ENCODE measurements at places on chromosomes 7 and 10. TPM values are rescaled to one million over a fixed set of nuclear protein-coding genes. Genes with fewer than 3 reads are reported as not detected.
A peak's percentile ranks its signal among the peaks of the same experiment; 100 is the strongest.

- DNase-seq, result no peak
Measured at GRCh38 chr7:12623885-12624498, 53.5 kb downstream of the SCIN start.

DNA sequence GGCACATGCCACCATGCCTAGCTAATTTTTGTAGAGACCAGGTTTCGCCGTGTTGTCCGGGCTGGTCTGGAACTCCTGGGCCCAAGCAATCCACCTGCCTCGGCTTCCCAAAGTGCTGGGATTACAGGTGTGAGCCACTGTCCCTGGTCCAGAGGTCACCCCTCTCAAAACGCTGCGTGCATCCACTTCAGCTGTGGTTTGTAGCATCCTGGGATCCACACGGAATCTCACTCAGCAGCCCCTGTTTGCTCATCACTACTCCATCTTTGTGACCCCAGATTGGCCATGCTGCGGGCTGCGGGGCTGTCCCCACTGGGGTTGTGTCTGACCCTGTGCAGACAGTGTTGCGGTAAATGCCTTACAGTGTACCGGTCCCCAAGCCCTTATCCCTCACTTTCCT lies 3.5 kb downstream of the INPP5A start:
- no peak for DNase-seq

GRCh38 chr10:52313933-52314821 lies at the start of gene DKK1:
Gene DKK1 (plus strand): TSS chr10:52314281. CDS start chr10:52314435, 154 bp downstream.
- DNase-seq, result no peak

GRCh38 chr7:115549910-115550309 lies 480.7 kb downstream of the TFEC start:
- DNase-seq, result no peak

GRCh38 chr7:94414481-94414880 lies 19.8 kb downstream of the COL1A2 start:
- no peak for DNase-seq

GRCh38 chr10:7794251-7795026 lies 6.5 kb downstream of the ATP5F1C start:
- no peak for DNase-seq

DNA sequence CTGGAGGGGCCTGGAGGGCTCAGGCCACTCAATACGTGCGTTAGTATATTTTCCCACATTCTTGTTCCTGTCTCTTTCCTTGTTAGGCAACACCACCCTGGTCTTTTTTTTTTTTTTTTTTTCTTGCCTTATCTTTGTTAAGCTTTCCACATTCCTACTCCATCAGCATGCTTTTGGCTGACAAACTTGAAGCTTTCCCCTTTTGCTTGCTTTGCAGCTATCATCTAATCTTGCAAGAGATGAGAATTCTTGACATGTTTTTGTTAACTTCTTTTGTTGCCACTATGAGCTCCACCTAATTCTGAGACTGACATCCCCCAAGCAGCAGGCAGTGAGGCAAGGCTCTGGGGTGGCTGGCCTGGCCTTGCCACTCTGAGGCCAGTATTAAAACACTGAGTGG lies 52.5 kb upstream of the NRP1 start:
- DNase-seq, result no peak

GRCh38 chr7:137915266-137915665 lies 68.5 kb upstream of the DGKI start:
- DNase-seq, result no peak

DNA sequence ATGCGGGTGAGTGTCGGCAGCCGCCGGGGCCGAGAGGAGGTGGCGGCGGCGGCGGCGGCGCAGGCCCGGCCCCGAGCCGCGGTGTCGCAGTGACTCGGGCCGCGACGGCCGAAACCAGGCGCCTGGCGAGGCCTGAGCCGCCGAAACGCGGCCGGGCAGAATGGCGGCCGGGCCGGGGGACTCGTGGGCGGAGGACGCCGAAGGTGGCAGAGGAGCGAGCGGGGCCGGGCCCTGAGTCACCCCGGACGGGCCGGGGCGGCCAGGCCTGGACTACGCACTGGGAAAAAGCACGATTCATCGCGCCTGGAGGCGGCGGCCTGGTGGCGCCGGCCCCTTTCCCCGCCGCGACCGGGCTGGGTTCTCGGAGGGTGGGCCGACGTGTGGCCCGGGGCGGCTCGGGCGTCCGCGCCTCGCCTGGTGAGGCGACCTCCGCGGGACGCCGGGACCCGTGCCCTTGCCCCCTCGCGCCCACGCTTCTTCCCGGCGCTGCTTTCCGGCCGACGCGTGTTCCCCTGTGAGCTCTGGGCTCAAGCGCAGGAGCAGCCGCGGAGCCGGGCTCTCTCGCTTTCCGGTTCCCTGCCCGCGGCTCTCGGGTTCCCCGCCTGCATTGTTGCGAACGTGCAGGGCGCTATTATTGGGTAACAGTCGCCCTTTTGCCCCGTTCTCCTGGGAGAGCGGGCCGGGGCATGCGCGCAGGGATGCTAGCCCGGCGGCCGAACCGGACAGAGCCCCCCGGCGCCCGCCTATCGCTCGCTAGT lies 500 bp downstream of the CUL1 start:
- DNase-seq, result peak; percentile 52

DNA sequence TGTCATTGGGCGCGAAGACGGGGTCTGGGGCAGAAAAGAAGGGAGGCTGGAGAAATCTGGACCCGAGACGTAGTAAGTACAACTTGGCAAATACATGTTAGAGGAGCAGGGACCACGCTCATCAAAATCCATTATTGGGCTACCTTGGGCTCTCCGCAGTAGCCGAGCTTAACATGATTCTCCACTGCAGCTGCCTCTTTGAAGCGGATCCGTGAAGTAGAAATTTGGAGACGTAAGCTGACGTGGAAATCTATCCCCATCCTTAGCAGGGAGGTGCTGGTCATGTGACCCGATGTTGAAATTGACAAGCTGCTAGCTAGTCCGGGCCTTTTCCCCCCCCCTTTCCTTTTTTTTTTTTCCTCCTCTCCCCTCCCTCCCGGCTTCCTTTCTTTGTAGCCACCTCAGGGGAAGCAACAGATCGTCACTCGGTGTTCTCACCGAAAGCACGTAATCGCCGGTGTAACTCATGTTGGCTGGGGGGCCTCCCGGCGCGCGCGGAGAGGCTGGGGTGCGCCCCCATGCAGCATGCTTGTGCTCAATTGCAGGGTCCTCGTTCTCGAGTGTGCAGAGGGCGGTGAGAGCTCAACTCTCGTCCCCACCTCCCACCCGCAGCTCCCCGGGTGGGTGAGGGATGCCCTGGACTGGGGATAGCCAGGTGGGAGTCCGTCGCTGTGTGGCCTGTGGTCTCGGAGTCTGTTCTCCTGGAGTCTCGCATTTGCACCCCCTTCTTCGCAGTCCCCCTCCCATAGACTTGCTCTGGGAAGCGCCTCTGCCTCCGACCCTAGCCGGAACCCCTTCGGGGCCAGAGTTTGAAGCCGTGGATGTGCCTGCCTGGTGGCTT lies at the start of gene HOXA11:
Gene HOXA11 (minus strand): TSS at position 220 of the 841 bp plus-strand sequence. CDS start 88 bp downstream, at position 132.
- DNase-seq, result peak; percentile 63

DNA sequence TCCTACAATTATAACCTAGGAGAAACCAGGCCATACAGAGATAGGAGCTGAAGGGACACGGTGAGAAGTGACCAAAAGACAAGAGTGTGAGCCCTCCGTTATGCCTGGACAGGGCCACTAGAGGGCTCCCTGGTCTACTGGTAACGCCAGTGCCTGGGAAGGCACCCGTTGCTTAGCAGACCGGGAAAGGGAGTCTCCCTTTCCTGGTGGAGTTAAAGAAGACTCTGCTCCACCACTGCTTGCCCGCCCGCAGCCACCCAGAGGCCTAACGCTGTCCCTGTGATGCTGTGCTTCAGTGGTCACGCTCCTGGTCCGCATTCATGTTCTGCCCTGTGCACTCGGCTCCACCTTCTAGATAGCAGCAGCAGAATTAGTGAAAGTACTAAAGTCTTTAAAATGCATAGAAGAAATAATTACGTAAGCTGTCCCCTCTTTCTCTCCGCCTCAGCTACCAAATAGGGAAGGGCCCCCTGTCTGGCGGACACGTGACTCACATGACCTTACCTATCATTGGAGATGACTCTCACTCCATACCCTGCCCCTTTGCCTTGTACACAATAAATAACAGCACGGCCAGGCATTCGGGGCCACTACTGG lies 34.8 kb downstream of the GRID2IP start:
- DNase-seq, result peak; percentile 75

- no peak for DNase-seq
Measured at GRCh38 chr10:106224676-106225075, 939.8 kb downstream of the SORCS1 start.

DNA sequence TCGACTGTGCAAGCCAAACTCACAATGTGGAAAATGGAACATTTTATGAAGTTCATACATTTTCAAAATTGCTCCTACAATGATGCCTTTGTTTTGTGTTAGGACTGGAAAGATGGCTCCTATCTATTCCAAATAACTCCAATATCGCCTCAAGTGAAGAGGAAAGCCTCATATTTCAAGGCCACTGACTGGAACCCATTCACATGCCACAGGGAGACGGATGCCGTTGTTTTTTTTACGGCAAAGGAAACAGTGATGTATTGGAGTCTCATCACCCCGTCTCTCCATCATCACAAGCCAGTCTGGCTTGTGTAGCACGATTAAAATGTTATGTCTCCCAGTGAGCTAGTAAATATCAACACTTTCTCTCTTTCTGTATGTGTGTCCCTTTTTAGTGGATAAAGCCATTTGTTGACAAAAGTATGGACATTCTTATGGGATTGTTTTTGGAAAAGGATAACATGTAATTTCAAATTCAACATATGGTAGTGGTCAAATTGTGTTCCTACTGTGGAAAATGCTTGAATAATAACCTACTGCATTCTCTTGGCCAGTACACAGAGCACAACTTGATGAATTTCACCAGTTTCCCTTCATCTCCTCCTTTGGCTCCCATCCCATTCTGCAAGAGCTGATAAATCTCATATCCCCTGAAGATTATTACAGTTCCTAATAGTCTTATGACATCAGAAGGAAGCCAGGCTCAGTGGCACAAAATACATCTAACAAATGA lies 109.5 kb upstream of the PITRM1 start:
- no peak for DNase-seq

The ACTR3C gene
- total RNA-seq, result 5.3 TPM

The TMEM236 gene
- total RNA-seq, result under 0.01 TPM

The PPP1R9A gene
- total RNA-seq, result 93.3 TPM

The GNAT3 gene
- not detected for total RNA-seq

The HPS6 gene
- total RNA-seq, result 21.2 TPM

The PCGF6 gene
- 11.0 TPM for total RNA-seq
